Sigmoid colon (tissue), 7 donors: ENCODE measurements at places on chromosomes 12 and 14. TPM values are rescaled to one million over a fixed set of nuclear protein-coding genes. Genes with fewer than 3 reads are reported as not detected.

The TMEM117 gene
- 17.5 TPM for total RNA-seq

The GAS2L3 gene
- total RNA-seq, result 1.6 TPM

The FOXN4 gene
- total RNA-seq, result not detected

The AQP2 gene
- not detected for total RNA-seq

GRCh38 chr12:2979806-2980205, 20.6 kb downstream of the TEAD4 start:
- H3K4me1 ChIP-seq, result no peaks in the 10 kb centered on the region
- H3K4me3 ChIP-seq, result no peak overlapping the region
- no peaks in the 10 kb centered on the region for H3K36me3 ChIP-seq
- DNase-seq, result no peak
- no peaks in the 10 kb centered on the region for H3K27me3 ChIP-seq
- no peak overlapping the region for H3K27ac ChIP-seq

GRCh38 chr12:53098354-53098981, 1.0 kb downstream of the IGFBP6 start:
- H3K4me1 ChIP-seq, result no peaks in the 10 kb centered on the region
- H3K4me3 ChIP-seq, result peak overlapping the region; percentile 69

GRCh38 chr14:73623504-73624054, 11.3 kb downstream of the ACOT6 start:
- no peak for DNase-seq
- H3K27ac ChIP-seq, result no peak overlapping the region
- H3K4me3 ChIP-seq, result no peak overlapping the region

DNA sequence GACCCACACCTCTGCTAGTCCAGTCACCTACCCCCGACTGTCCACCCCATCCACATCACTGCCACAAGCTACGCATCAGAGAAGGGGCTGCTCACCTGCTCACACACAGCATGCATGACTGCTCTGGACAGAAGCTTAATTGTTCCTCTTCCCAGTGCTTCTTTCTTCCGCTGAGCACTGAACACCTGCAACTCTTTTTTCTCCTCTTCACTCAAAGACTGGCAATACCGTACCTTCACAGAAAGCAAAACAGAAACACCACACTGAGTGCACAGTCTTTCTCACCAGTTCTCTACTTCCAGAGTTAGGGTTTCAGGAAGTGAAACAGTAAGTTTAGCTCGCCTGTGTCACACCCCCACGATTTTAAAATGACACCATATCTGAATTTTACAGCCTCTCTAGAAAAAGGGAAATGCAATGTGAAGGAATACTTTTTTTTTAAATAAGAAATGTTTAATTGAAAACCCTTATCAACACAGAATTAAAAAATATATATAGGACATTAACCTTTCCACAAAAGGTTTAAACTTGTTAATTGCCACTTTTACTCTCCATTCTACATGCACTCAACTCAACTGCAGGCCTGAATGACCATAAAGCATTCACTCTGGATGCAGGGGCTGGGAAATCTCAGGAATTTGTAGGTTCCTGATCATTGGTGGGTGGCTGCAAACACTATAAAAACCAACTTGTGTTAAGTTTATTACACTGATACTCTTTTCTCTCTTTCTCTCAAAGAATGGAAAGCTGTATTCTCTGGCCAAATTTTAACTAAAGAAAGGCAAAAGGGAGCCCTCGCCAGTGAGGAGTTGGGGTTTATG, 120.0 kb downstream of the PRICKLE1 start:
- H3K36me3 ChIP-seq, result peaks cover 46% of the 10 kb centered on the region
- H3K27me3 ChIP-seq, result no peaks in the 10 kb centered on the region
- DNase-seq, result no peak
- H3K4me3 ChIP-seq, result no peak overlapping the region
- H3K4me1 ChIP-seq, result peaks cover 39% of the 10 kb centered on the region
- no peak overlapping the region for H3K27ac ChIP-seq

GRCh38 chr12:114656906-114657596, 26.9 kb downstream of the TBX3 start:
- no peaks in the 10 kb centered on the region for H3K27me3 ChIP-seq
- no peaks in the 10 kb centered on the region for H3K36me3 ChIP-seq
- no peaks in the 10 kb centered on the region for H3K4me1 ChIP-seq
- DNase-seq, result no peak
- H3K27ac ChIP-seq, result no peak overlapping the region
- no peak overlapping the region for H3K4me3 ChIP-seq
